ENCODE measurements at places on chromosomes 2 and 18. TPM values are rescaled to one million over a fixed set of nuclear protein-coding genes. Genes with fewer than 3 reads are reported as not detected.

DNA sequence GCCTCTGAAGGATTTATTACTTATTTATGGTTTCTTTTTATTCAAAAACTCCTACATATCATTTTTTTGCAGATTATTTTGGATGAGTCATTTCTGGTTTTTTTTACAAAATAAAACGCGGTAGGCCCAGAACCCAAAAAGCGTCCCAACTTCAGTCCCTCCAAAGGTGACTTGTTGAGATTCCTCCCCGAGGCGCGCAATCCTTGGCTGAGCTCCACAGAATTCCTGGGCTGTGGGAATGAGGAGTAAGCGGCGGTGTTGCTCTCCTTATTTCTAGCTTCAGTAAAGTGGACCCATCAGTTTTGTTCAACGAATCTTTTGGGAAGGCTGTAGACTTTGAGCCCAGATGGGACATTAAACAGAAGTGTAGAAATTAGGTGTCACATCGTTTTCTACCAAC, 67.0 kb upstream of the RMP24 start:
- no peak for DNase-seq

DNA sequence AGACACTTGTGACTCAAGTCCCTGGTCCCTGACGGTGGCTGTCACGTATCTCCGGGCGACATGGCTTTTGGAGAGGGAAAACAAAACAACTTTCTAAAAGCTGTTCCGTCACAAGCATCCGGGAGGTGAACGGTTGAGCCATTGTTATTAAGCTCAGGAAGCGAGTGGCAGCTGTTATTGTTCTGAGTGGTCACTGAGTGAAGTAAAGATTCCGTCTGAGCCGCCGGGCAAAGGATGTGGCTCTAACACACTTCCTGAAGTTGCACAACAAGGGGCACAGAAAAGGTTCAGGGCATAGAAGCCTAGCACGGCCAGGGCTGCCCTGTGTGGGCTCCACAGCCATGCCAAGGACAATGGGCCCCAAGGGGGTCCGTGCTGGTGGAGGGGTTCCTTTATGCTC, 24.3 kb downstream of the INPP5D start:
- no peak for DNase-seq

GRCh38 chr2:163580757-163581156, 155.1 kb downstream of the FIGN start:
- no peak for DNase-seq

- no peak for DNase-seq
Observed at GRCh38 chr2:9423922-9424272, 443 bp downstream of the CPSF3 start.

GRCh38 chr18:68406761-68407160, 308.1 kb downstream of the TMX3 start:
- DNase-seq = no peak

DNA sequence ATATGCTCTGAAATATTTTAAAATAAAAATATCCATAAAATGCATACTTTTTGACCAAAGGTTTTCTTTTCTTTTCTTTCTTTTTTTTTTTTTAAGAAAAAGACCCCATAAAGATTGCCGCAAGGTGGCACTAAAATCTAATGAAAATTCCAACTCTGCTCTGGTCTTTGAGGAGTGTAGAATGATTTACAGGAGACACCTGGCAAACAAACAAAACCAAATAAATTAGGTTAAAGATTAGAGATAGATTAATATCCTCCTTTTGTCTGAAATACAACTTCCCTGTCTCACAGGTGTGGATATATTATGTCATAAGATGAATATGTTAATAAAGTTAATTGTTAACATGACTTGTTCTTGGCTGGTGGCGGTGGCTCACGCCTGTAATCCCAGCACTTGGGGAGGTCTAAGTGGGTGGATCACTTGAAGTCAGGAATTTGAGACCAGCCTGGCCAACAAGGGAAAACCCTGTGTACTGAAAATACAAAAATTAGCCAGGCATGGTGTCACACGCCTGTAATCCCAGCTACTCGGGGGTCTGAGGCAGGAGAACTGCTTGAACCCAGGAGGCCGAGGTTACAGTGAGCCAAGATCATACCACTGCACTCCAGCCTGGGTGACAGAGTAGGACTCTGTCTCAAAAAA, 3.5 kb upstream of the RHOB start:
- DNase-seq = no peak

- DNase-seq = no peak
Observed at GRCh38 chr2:120109186-120110061, 96.5 kb downstream of the EPB41L5 start.

GRCh38 chr2:15943378-15944280, 3.3 kb downstream of the MYCN start:
- no peak for DNase-seq

DNA sequence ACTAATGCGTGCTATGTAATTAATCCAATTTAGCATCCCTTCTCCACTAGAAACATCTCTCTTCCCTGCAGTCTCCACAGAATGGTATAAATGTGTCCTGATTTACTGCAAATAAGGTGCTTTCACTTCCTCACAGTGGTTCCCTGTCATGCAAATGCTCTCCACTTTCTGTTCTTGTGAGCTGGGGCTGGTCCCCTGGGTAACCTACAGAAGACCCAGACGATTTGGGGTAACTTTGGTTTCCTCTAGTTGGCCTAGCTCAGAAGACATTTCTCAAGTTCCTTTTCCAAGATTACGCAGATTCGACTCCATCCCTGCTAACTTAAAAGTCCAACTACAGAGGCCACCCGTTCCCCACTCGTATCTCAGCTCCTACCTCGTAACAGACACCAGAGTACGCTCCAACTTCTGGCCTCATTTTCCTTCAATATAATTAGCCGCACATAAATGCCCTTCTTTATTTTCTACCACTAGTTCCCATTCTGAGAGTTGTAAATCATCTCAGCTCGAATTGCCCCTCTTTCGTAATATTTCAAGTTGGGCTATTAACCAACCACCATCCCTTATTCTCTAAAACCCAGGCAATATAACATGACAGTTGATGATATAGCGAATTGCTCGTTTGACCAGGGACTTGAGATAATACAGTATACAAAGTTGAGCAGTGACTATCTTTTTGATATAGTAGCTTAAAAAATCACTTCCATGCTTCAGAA, 28.8 kb upstream of the NEDD4L start:
- no peak for DNase-seq

GRCh38 chr18:7642331-7642890, 75.3 kb downstream of the PTPRM start:
- DNase-seq = no peak

- DNase-seq = no peak
Observed at GRCh38 chr18:79211844-79212243, 142.7 kb downstream of the ATP9B start.

GRCh38 chr2:12737738-12738485, 21.2 kb downstream of the TRIB2 start:
- no peak for DNase-seq

GRCh38 chr18:49546719-49547273, 15.1 kb upstream of the LIPG start:
- no peak for DNase-seq

Gene EFR3B
- polyA plus RNA-seq = 0.09 TPM

Gene TRIM43
- not detected for polyA plus RNA-seq

Gene ZNF396
- 0.78 TPM for polyA plus RNA-seq

Gene GPR39
- polyA plus RNA-seq = 3.6 TPM

Gene SERPINB8
- polyA plus RNA-seq = 17.9 TPM

Gene IL36A
- polyA plus RNA-seq = not detected

Gene ZNF804A
- 3.5 TPM for polyA plus RNA-seq

Gene STAMBP
- 48.3 TPM for polyA plus RNA-seq

Gene ZNF892
- polyA plus RNA-seq = 1.6 TPM

Gene GPR55
- not detected for polyA plus RNA-seq

Gene FAM117B
- polyA plus RNA-seq = 2.0 TPM

Gene TRMT61B
- 16.8 TPM for polyA plus RNA-seq

Data from AG04450 (cell line).